Colonic mucosa (tissue), 4 donors: ENCODE measurements at places on chromosomes 11 and 22. TPM values are rescaled to one million over a fixed set of nuclear protein-coding genes. Genes with fewer than 3 reads are reported as not detected.

The LMO2 gene
- 7.2 TPM for total RNA-seq

DNA sequence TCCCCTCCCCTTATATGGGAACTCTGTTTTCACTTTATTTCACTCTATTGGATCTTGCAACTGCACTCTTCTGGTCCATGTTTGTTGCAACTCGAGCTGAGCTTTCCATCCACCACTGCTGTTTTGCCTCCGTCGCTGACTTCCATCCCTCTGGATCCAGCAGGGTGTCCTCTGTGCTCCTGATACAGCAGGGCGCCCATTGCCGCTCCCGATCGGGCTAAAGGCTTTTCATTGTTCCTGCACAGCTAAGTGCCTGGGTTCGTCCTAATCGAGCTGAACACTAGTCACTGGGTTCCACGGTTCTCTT lies 11.1 kb upstream of the CCDC117 start:
- no peak for DNase-seq

DNA sequence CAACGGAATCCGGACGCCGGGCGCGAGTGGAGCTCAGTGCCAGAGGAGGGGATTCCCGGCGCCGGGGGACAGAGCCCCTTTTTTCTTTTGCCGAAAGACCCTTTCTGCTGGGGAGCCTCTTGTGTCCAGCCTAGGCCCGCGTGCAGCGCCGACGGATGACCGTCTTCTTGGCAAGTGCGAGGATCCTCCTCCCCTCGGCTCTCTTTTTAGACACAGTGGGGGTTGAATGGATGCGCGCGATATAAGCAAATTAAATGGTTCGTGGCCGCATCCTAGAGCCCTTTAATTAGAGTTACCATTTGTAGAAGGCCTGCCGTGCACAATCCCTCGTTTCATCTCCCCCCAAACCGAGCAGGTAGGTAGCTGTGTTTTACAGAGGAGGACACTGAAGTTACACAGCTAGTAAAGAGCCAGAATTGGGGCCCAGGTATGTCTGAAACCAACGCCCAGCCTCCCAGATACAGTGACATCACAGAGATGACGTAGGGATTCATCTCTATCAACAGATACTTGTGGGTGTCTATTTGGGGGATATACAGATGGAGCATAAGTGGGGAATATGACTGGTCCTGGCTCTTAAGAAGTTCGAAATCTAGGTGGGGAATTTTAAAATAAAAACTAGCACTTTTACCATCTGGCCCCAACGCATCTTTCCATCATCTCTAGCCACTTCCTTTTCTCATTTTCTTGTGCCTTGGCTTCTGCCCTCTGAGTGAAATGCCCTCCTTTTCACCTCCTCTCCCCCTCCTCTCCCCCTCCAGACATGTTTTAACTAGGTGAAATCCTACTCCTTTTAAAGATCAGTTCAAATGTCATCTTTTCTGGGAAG lies 875 bp downstream of the TCP11L1 start:
- no peak for DNase-seq

- no peak for DNase-seq
Observed at GRCh38 chr11:72216638-72217037, at the start of gene FOLR2. TSS of gene FOLR2 (plus strand) at chr11:72216794. CDS start at chr11:72218585, 1,791 bp downstream.

The RIMBP3C gene
- 0.07 TPM for total RNA-seq

The PI4KA gene
- 69.4 TPM for total RNA-seq

GRCh38 chr11:46711303-46711702 lies 7.7 kb upstream of the F2 start:
- DNase-seq: no peak

GRCh38 chr11:130979386-130979972 lies 63.2 kb upstream of the SNX19 start:
- no peak for DNase-seq

The GTF2H1 gene
- 23.5 TPM for total RNA-seq

The KRTAP5-7 gene
- total RNA-seq: 0.24 TPM

The SLC5A4 gene
- not detected for total RNA-seq

The MB gene
- total RNA-seq: 2.9 TPM

The PRPF19 gene
- 59.3 TPM for total RNA-seq

GRCh38 chr11:3775736-3776406 lies 21.5 kb downstream of the NUP98 start:
- no peak for DNase-seq

- peak; percentile 56 for DNase-seq
Observed at GRCh38 chr11:20647976-20648565, 21.3 kb upstream of the NELL1 start.

The INPP5J gene
- 18.4 TPM for total RNA-seq

- peak; percentile 15 for DNase-seq
Observed at GRCh38 chr11:15688351-15688792, 573.6 kb downstream of the INSC start.
